ENCODE measurements at places on chromosomes 3 and 15. TPM values are rescaled to one million over a fixed set of nuclear protein-coding genes. Genes with fewer than 3 reads are reported as not detected.

GCSAM gene
- total RNA-seq: under 0.01 TPM

HEMK1 gene
- 8.8 TPM for total RNA-seq

- DNase-seq: no peak
Observed at GRCh38 chr15:47333734-47334133, 383.6 kb upstream of the SEMA6D start.

TEX9 gene
- 6.3 TPM for total RNA-seq

DNA sequence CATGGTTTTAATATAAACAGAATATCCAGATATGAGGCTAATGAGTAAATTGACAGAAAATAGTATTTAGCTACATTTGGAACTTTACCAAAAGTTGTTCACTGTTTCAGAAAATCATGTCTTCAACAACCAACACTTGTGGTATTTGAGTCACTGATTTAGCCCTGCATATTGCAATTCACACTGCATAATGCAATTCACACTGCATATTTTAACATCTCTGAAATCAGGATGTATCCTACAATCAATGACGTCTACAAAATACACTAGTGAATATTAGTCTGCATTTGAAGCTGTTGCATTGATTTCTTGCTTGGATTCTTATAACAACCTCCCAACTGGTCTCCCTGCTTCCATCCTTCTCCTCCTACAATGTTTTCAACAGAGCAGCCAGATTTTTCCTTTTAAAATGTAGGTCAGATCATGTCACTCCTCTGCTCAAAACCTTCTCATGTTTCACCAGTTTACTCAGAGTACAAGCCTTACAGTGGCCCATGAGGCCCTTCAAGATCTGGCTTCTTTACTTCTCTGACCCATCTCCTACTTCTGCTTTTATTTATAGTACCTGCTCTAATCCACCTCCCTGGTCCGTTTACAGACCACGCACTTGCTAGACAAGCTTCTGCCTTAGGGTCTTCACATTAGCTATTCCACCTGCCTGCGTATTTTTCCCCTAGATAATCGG is 11.4 kb upstream of the RAB11A start:
- DNase-seq: no peak

GRCh38 chr3:98980915-98981596 is 79.6 kb upstream of the DCBLD2 start:
- no peak for DNase-seq

XPC gene
- 77.1 TPM for total RNA-seq

LZTFL1 gene
- 32.2 TPM for total RNA-seq
